ENCODE measurements at places on chromosomes 11 and 22. TPM values are rescaled to one million over a fixed set of nuclear protein-coding genes. Genes with fewer than 3 reads are reported as not detected.

DNA sequence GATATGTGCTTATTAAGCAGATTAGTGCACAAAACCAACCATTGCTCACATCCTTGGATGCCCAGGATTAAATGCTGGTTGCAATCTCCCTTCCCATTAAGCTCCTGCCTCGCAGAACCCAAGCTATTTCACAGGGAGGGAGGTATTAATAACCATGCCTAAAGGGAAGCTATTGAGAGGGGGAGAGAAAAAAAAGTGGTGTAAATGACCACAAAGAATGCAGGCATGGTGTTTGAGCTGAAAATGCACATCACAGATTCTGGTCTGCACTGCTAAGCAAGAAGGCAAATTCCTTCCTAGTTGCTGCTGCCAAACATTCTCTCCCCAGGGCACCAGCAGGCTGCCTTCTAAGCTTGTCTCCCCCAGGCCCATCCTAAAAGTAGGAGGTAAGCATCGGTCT is 92.0 kb upstream of the ISX start:
- no peak for DNase-seq

- DNase-seq, result no peak
Observed at GRCh38 chr11:12085371-12086251, 24.8 kb upstream of the MICAL2 start.

- DNase-seq, result peak; percentile 20
Observed at GRCh38 chr11:73244589-73245240, 26.6 kb downstream of the P2RY2 start.

KCNJ1 gene
- total RNA-seq, result not detected

MS4A1 gene
- not detected for total RNA-seq

SCGB1C1 gene
- total RNA-seq, result not detected
